ENCODE measurements at places on chromosomes 5 and 9.

- no peak for DNase-seq
Observed at GRCh38 chr9:21576331-21577189, 94.4 kb upstream of the IFNE start.

GRCh38 chr9:101668421-101668820 is 70.0 kb downstream of the GRIN3A start:
- DNase-seq: no peak

DNA sequence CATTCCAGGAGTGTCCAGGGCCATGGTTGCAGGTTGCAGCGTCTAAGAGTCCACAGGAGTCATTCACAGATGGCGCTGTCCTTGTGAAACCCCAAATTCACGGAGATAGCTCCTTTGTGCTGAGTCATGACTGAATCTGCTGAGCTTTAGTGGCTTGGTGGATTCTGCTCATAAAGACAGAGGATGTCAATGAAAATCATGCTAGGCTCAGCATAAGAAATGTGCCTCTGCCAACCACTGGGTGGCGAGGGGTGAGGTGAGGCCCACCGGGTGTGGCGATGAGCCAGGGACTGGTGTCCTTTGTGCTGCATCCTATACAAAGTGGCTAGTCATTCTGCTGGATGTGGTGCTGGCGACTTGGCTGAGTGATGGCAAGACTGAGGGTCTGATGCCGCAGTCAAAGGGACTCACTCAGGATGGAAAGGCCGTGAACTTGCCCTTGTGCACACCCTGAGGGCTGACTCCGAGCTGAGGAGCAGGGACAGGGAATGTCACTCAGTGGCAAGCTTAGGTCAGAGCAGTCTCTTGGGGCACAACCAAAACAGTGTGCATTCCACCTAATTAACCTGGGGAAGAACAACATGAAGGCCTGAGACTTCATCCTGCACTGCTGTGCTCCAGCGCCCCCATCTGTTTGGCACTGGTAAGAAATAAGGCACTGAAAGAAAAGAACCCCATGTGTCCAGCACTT is 71.5 kb downstream of the DAP start:
- no peak for DNase-seq

- no peak for DNase-seq
Observed at GRCh38 chr9:120435091-120435490, 144.9 kb downstream of the CDK5RAP2 start.

DNA sequence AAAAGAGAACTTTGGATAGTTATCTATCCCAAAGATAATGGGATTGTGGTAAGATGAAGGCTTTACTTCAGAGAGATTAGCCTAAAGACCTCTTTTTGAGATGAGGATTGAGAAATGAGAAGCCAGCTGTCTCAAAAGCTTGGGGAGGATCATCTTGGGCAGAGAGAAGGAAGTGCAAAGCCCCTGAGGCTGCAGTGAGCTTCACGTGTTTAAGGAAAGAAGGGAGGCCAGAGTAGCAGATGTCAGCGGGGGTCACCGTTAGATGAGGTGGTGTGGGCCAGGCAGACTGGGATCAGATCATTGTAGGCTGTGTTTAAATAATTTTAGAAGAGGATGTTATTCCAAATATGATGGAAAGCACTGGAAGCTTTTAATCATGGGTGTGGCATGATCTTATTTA is 270.1 kb downstream of the ARHGEF28 start:
- DNase-seq: no peak

- DNase-seq: no peak
Observed at GRCh38 chr5:54821445-54822323, 163.7 kb downstream of the ESM1 start.

Measured in stimulated activated CD4-positive, alpha-beta T cell treated with anti-CD3 and anti-CD28 coated beads, Interleukin-4, amount 100 ng/mL, for 4 hours (primary cell).